Activated CD4-positive, alpha-beta T cell treated with anti-CD3 and anti-CD28 coated beads, Interleukin-2, amount 50 U/mL, for 48 hours (primary cell): ENCODE measurements at places on chromosomes 7 and 10.

DNA sequence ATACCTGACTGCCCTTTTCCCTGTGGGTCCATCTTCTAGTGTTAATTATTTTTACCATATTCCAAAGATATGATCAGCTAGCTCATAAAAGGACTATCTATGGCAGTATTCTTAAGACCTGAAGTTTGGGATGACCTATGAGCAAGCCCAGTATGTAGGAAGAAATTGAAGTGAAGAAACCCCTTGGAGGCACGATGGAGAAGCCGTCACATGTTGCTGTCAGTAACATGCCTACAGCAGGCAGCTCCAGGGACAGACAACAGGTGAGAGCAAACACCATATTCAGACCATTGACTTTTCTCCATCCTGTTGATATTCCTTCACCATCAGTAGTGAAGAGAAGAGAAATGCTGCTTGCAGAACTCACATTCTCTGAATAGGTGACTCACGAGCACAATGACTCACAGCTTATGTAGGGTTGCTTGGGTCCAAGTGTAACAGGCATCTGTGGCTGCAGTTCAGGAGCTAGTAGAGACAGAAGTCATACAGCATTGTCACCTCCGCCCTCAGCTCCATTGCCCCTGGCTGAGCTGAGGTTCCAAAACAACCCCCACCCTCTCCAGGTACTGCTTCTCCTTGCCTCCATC, 8.4 kb upstream of the LYZL2 start:
- DNase-seq = no peak

DNA sequence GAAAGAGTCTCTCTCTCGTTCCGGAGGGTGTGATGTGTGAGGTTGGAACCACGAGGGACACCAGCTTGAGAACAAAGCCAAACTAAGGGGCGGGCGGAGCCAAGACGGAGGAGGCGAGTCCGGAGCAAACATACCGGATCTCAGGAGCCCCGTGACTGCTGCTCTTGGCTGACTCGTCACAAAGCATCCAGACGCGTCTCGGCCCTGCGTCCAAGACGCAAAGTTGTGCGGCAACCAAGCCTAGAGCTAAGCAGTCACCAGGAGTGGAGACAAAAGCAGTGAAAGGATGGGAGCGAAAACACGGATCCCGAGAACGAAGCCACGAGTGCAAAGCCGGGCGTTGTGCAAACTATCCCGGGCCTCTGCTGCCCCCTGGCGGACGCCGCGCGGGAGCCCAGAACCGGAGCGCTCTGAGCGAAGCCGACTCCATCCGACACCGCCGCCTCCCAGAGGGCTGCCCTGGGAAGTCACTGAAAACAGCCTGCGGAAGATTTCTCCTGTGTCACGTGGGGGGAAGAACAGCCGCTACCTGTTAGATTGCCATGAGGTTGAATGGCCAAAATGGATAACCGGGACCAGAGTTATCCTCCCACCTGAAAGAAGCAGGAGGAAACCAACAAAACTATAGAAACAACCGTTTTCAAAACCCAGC, 46.4 kb upstream of the TMEM72 start:
- DNase-seq = peak; percentile 89

DNA sequence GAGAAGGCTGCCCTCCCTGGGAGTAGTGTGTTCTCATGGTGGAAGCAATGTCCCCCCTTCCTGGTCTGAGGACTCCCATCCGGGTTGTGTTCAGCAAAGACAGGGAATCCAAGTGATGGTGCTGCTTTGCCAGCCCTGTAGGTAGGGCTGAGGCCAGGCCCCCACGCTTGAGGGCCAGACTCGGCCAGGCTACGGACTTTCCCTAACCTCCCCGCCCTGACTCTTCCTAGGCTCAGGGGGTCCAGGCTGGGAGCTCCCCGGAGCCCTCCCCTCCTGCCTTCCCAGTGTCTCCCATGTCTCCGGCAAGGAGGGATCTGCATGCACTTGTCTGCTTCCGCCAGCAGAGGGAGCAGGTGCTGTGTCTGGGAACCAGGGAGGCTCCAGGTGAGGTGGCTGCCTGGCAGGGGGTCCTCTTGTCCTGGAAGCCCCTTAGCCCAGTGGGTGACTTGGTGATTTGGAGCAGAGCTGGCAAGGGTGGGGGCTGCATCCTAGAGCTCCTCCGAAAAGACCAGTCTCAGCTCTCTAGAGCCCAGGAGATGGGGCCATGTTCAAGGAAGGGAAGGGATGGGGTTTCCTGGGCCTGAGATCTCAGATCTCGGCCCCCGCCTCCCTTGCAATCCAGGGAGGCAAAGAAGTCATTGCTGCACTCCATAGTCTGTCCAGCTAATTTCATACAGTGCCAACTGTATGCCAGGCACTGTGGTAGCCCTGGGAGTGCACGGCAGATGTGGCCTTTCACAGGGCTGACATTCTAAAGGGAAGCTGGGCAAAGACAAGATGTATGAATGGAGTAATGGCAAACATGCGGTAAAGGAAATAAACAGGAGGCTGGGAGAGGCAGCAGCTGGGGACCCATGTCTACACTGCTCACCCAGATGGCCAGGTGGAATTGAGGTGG, 20.3 kb upstream of the SFRP5 start:
- DNase-seq = peak; percentile 82

- DNase-seq = no peak
These were observed 101.9 kb downstream of the ELMO1 start for GRCh38 chr7:37346761-37347160.

GRCh38 chr7:75630549-75630948, 108.2 kb downstream of the HIP1 start:
- no peak for DNase-seq

GRCh38 chr7:100856871-100857282, 4.4 kb downstream of the SLC12A9 start:
- DNase-seq = no peak

- DNase-seq = no peak
These were observed 21.6 kb upstream of the ERCC6 start for GRCh38 chr10:49560526-49560925.
